ENCODE measurements at places on chromosomes 5 and 9.
A peak's percentile ranks its signal among the peaks of the same experiment; 100 is the strongest.

GRCh38 chr5:4941957-4942830 lies 197.9 kb upstream of the ADAMTS16 start:
- no peak for DNase-seq

DNA sequence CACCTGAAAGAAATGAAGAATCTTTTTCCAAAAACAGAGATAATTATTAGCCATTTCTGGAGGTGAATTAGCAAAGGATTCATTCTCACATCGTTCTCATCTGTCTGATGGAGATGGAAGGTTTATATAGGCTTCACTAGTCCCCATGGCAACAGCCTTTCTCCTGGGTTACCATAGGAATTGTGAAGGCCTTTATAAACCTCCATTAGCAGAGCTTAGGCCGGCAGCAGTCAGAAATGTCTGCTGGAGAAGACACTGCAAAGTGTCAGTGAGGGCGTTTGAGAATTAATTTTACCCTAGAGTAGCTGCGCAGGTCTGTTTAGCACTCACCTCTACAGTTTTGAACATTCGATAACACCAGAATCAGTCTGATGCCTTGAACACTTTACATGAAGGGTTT lies 290.4 kb upstream of the NR4A3 start:
- DNase-seq = no peak

GRCh38 chr5:159135896-159136531 lies 36.3 kb upstream of the EBF1 start:
- DNase-seq = peak; percentile 27

DNA sequence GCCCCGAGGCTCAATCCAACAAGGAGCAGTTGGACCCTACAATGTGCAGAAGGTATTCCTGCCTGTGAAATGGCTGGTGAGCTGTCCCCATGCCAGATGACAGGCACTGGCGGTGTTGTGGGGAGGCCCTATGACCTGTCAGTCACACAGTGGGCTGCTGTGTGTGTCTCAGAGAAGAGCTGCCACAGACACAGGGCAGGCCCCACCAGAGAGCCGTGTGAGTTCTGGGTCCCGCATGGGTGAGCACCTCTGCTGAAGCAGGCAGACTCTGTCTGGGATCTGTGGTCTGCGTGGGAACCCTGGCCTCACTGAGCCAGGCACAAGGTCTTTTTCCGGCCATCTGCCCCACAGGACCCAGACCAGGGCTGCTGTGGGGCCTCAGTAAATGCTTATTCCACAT lies 37.3 kb upstream of the PITX1 start:
- DNase-seq = no peak

DNA sequence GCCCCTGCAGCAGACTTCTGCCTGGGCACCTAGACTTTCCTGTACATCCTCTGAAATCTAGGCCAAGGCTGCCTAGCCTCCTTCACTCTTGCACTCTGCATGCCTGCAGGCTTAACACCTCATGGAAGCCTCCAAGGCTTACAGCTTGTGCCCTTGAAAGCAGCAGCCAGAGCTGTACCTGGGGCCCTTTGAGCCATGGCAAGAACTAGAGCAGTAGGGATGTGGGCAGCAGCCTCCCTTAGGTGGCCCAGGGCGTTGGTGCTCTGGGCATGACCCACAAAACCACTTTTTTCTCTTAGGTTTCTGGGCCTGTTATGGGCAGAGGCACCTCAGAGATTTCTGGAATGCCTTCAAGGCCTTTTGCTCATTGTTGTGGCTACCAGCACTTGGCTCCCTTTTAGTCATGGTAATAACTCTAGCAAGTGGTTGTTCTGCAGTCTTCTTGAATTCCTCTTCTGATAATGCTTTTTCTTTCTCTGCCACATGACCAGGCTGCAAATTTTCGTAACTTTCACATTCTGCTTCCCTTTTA lies 606.2 kb downstream of the TLE4 start:
- DNase-seq = no peak

DNA sequence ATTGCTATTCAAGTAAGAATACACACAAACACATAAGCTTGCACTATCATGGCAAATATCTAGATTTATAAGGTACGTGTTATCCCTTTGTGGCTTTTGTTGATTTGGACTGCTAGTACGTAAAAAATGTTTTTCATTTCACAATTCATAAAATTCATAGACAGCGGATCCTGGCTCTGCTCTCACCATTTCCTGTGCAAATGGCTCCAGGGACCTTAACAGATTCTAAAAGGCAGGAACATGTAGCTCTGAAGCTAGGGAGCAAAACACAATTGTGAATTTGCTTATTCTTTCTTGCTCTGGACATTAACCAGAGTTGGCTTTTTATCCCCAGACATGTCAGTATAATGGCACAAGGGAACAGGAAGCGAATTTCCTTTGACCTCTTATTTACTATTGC lies 1019.9 kb upstream of the WWC1 start:
- DNase-seq = no peak

- DNase-seq = no peak
These were observed 33.7 kb upstream of the TAS2R1 start for GRCh38 chr5:9663891-9664290.

GRCh38 chr5:45454114-45454513 lies 242.1 kb downstream of the HCN1 start:
- no peak for DNase-seq

GRCh38 chr9:126148994-126149393 lies 177.6 kb upstream of the MVB12B start:
- DNase-seq = no peak

- DNase-seq = no peak
These were observed 349.8 kb downstream of the ENC1 start for GRCh38 chr5:74290634-74291241.

GRCh38 chr5:107651325-107651724 lies 19.4 kb downstream of the EFNA5 start:
- no peak for DNase-seq

DNA sequence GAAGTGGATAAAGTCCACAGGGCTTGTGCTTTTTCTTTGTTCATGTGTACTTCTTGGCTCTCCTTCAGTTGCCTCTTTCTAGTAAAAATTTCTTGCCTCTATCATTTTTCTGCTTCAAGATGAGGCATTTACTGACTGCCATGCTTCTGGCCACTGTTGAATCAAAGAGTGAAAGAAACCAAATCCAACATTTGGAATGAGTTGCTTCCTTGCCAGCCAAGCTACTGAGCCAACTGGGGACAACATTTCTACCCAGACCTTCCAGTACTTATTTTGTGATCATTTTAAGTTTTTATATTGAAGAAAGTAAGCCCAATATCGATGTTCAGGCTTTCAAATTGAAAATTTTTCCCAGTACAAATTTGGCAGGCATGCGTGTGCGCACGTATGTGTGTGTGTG lies 73.2 kb downstream of the SNCAIP start:
- DNase-seq = no peak

DNA sequence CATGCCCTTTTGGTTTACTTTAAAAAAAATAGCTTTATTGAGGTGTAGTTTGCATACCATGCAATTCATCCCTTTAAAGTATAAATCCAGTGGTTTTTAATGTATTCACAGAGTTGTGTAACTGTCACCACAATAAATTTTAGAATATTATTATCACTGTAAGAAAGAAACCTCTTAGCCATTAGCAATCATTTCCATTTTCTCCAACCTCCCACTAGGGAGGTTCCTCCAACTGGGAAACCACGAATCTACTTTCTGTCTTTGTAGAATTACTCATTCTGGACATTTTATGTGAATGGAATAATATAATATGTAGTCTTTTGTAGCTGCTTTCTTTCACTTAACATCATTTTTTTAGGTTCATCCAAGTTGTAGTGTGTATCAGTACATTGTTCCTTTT lies 43.5 kb downstream of the UNC13B start:
- DNase-seq = no peak

GRCh38 chr5:133794771-133795415 lies 173.5 kb downstream of the C5orf15 start:
- no peak for DNase-seq

DNA sequence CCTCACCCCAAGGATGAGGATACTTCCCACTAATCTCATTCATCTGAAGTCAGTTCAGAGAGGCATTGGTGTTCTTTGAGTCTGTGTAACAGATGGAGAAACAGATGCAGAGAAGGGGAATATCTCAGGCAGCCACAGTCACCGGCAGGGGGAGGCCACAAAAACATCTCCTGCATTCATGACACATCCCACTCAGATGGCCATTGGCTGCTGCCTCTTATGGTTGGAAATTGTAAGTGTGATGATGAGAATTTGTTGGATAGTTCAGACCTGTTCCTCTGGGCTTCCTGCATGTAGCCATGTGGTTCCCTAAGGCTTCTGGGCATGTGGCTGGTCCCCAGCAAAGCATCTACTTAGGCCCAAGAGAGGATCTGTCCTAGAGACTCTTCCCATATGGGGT lies 45.9 kb upstream of the GABRP start:
- DNase-seq = no peak

GRCh38 chr9:128945798-128946501 lies 1.5 kb downstream of the DOLK start:
- DNase-seq = no peak

DNA sequence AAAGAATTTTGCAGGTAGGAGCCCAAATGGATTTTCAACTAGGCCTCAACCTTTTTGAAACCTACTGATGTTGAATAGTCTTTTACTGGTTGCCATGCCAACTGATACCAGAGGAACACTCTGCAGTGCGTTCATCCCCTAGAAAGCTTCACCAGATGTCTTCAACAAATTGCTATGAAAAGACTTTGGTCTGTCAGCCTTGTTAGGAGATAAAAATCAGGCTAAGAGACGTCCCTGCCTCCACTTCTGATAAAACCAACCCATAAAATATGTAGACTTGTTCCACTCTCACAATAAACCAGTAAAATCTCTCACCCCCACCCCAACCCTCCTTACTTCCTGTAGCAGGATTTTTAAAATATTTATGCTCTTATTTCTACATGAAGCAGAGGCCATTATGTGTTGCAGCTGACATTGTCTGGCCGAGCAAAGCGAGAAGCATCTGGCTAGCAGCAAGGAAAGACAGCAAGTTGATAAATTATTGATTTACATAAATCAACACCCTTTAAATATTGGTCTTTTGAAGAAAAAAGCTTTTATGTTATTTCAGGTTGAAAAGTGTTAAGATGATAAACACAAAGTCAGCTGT lies 428.7 kb downstream of the ISL1 start:
- no peak for DNase-seq

- DNase-seq = no peak
These were observed 22.6 kb downstream of the STK10 start for GRCh38 chr5:172165465-172165864.

DNA sequence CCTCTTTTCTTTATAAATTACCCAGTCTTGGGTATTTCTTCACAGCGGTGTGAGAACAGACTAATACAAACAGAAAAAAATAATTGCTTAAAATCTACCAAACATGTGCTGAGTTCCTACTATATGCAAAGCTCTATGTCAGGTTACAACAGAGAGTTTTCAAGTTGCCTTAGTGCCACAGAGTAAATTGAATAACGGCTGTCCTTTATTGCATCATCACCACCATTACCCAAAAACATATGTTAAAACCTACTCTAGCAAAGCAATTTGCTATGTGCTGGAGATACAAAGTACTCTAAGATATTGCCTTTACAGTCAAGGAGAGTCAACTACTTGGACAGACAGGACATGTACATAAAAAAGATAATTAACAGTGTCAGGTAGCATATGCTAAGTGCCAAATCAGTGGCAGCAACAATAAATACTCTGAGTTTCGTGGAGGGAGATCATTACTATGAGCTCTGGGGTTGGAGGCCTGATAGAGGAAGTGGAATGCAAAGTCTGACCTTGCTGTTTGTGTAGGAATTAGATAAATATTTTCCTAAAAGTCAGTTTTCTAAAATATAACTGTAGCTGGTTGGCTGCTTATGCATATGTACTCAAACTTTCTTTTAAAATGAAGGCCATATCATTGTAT lies 1058.7 kb upstream of the WWC1 start:
- no peak for DNase-seq

DNA sequence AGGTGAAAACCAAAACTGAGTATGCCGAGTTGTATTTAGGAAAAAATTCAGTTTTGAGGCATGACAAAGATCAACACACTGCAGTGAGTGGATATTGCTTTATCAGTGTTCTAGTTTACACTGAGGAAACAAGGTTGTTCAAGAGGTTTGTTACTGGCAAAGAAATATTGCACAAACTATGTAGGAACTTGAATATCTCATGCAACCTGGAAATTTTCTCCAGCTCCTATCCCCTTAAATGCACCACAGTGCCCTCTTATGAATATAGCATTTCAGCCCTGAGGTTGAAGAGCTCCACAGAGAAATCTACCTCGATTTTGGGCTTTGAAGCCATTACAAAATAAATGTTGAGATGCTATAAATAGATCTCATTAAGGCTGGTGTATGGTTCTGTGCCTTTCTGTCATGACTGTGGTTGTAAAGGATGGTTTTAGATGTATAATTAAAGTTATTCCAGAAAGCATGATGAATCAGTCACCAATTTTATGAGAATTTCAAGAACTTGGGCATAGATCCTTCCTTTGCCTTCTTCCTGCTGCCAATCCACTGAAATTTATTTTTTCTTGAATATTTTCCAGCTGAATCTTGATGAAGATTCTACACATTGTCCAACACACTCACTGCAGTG lies 159.3 kb downstream of the SPATA31D1 start:
- DNase-seq = no peak

DNA sequence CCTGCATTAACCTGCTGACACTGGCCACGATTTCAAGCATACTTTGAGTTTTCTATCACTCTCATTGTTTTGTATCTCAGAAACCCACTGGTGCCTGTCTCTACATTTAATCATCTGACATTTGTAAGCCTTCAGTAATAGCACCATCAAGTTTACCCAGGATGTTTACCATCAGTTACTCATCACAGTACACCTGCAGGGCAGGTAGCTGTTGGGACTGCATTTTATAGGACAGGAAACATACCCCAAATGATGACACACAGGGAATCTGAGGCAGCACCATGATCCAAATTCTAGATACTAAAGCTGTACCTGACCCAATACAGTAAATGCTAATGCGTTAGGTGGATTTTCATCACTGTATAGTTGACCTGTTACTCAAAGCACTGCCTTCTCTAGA lies 114.2 kb downstream of the FEM1C start:
- no peak for DNase-seq

GRCh38 chr5:2860101-2860500 lies 108.6 kb upstream of the IRX2 start:
- no peak for DNase-seq

- no peak for DNase-seq
These were observed 44.7 kb upstream of the PCSK5 start for GRCh38 chr9:75845806-75846205.

DNA sequence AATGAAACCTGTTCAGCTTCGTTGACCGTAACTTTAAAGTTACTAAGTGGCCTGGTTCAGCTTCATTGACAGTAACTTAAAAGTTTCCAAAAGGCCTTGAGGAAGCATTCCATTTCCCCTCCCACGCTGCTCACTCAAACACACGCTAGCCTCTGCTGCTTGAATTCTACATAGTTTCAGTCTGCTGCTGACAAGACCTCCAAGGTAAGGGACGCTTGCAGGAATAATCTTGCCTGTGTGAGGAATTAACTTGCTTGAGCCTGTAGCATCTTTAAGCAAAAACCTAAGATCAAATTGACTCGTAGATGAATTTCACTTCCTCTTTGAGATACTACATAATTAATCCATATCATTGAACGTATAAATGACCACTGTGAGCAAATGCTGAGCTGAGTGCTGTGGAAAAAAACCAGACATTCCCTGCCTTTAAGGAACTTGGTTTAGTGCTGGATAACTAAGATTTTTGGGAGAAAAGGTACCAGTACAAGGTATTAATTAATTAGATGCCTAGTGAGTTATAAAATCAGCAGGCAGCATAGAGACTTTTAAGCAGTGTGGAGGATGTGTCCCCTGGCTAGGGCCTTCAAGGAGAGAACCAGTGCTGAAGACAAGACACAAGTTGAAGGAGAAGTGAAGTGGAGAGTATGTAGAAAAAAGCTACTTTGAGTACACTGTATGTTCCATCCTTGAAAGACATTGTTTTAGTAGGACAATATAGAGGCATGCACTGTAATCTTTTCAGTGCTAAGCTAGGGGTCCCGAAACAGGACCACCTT lies 39.2 kb downstream of the GRAMD2B start:
- no peak for DNase-seq
